ENCODE measurements at places on chromosomes 1 and 21.

DNA sequence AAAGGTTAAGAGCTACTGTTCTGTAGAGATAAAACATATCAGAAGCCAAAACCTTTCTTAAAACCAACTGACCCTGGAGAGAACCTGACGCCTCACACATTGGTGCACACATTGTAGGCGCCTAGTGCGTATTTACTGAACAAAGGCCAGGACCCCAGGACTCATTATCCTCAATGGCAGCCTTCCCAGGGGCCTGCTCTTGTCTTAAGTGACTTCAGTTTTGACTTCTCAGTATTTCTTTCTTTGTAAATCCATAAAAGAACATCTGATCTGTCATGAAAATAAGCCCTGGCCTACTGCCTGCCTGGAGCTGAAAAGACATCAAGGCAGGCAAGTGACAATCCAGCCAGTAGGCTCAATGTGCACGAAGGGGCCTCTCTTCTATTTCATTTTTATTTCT lies 27.6 kb downstream of the ABCA4 start:
- DNase-seq: no peak

GRCh38 chr1:233019778-233020325 lies 69.4 kb downstream of the NTPCR start:
- DNase-seq: no peak

DNA sequence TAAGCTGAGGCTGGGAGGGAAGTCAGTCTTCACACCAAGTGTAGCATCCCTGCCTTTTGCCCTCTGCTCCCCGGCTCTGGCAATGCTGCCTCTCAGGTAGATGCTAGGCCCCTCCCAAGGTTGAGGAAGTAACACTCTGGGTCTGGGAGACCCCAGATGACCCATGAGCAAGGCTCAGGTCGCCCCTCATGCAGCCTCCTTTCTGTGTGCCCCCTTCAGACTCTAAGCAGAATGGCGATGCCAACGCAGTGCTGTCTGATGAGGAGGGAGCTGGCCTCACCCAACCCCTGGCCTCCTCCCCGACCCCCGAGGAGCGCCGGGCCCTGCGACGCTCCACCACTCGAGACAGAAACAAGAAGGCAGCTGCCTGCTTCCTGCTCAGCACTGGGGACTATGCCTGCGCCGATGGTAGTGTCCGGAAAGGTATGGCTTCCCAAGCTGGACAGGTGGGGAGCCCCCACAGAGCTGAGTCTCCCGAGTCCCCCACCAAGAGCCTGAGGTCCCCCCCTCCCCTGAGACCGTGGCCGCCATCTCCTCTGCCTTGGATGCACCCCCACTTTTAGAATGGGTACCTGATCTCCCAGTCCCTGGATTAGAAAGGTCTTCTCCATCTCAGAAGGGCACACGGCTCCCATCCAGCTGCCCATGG lies 15.8 kb downstream of the KCNC4 start:
- DNase-seq: no peak

GRCh38 chr1:155856257-155856974 lies 598 bp downstream of the GON4L start:
- no peak for DNase-seq

DNA sequence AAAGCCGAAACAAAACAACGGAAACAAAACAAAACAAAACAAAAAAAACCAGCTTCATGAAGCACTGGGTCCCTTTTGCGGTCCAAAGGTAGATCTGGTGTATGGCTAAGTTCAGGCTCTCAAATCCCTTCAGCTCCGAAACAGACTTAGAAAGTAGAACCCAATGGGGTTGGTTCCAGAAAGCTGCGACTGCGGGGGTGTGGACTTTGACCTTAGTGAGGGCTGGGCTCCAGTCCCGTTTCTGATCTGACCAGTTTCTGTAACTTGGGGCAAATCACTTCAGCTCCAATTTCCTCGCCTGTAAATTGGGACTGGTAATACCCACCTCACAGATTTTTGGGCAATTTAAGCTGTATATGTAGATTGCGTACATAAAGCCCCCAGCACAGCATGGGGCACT lies 105.2 kb downstream of the ZSCAN20 start:
- no peak for DNase-seq

DNA sequence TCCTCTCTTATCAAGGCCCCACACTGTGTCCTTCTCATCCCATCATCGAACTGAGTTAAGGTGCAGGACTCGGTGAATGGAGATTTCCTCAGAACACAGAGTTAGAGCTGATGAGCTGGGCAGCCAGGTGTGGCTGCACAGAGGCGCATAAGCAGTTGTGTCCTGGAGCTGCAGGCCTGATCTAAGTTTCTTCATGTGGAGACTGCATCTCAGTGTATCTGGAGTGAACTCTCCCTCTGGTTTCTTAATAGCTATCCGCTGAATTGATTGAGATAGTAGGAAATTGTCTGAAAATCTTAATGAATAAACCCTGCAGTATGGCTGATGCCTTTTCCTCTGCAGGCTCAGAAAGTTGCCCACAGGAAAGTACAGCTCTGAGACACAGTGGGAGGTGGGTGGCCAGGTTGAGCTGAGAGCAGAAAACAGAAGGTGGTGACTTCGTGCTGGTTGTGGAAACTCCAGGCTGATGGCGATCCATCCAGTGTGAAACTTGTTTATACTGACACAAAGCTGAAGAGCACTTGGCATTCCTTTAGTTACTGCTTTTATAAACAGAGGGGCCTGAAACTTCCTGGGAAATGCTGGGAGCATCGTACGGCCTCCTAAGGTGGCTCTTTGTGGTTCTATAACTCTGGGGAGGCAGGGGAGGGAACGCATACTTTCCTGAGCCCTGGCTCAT lies 67.4 kb upstream of the F3 start:
- no peak for DNase-seq

GRCh38 chr1:169115891-169116585 lies 9.5 kb downstream of the ATP1B1 start:
- no peak for DNase-seq

- no peak for DNase-seq
Observed at GRCh38 chr1:168280296-168280927, at the start of gene TBX19. TSS of gene TBX19 (plus strand) at chr1:168280877. CDS start at chr1:168281091, 214 bp downstream.

DNA sequence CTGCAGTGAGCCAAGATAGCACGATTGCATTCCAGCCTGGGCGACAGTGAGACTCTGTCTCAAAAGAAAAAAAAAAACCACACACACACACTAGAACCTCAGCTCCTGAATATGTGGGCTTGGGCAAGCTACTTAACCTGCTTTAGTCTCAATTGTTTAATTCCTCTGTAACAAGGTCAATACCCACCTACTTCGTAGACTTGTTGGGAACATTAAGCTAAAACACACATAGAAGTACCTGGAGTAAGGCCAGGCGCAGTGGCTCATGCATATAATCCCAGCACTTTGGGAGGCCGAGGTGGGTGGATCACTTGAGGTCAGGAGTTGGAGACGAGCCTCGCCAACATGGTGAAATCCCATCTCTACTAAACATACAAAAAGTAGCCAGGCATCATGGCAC lies 77.1 kb downstream of the CLSTN1 start:
- DNase-seq: no peak

DNA sequence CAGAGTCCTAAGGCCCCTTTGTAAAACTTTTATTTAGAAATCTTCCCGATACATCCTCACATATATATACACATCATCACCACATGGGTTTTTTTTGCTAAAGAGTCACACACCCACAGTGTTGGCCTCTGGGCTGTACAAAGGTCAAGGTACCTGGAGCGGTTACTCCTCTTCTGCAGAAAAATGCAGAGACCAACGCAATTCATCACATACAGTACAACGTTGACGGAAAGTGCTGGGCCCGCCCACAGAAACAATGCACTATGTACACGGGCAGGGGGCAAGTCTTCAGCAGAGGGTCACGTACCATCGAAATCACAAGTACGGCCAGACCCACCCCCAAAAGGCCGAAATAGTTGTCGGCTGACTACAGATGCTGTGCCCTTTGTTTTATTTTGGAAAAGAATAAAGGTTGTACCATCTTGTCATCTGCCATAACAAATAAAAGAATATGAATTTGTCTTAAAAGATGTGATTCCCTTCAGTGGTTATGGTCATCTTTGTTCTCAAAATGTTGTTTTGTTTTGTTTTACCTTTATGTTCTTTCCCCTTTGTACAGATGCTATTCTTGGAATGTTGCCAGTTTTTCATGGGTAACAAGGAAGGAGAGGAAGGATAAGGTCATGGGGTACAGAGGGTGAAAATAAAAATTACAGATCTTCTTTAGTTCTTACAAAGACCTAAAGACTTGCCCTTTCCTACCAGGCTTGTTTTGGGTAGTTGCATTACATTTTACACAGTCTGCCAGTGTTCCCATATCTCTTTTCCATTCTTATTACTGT lies 15.6 kb downstream of the TAL1 start:
- no peak for DNase-seq

DNA sequence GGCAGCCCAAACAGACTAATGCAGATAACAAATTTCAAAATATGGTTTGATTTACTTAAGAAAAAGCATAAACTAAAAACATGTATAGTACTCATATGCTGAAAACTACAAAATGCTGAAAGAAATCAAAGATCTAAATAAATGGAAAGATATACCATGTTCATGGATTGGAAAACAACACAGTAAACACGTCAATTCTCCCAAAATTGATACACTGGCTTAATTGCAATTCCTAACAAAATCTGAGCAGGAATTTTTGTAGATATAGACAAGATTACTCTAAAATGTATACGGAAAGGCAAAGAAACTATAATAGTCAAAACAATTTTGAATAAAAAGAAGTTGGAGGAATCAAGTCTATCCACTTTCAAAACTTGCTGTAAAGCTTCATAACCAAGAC lies 21.0 kb downstream of the SLC19A1 start:
- no peak for DNase-seq

DNA sequence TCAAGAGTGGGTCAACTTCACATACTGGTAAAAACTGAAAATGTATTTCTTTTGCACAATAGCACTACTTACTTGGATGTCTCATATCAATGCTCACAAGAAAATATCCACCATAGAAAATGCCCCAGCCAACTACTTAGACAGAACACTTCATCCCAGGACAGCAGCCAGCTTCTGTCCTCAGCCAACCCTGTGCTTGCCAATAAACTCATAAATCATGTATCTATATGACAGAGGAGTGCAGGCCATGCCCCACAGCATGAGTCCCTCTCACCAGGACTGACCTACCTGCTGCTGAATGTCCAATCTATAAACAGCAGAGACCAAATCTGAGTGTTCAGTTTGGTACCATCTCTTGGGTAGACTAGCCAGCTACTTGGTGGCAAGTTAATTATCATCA lies 179.3 kb downstream of the OMA1 start:
- no peak for DNase-seq

- DNase-seq: no peak
Observed at GRCh38 chr1:90850181-90850897, 133.2 kb upstream of the BARHL2 start.

DNA sequence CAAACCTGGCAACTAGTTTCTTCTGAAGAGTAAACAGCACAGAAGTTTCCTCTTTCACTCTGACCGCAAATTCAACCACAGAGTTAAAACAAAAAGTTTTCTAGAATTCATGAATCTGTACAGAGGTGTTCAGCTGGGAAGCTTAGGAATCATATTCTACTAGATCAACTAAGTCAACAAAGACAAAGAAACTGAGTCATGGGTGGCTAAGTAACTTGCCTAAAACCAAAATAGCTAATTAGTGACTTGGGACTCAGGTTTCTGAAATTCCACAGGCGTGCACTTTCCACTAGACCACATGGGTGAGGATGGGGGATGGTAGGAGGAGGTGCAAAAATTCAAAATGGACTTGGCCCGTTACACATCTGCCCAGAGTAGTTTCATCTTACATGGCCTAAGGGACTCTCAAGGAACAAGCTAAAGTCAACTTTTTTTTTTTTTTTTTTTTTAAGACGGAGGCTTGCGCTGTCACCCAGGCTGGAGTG lies 25.8 kb downstream of the PTPN14 start:
- no peak for DNase-seq

DNA sequence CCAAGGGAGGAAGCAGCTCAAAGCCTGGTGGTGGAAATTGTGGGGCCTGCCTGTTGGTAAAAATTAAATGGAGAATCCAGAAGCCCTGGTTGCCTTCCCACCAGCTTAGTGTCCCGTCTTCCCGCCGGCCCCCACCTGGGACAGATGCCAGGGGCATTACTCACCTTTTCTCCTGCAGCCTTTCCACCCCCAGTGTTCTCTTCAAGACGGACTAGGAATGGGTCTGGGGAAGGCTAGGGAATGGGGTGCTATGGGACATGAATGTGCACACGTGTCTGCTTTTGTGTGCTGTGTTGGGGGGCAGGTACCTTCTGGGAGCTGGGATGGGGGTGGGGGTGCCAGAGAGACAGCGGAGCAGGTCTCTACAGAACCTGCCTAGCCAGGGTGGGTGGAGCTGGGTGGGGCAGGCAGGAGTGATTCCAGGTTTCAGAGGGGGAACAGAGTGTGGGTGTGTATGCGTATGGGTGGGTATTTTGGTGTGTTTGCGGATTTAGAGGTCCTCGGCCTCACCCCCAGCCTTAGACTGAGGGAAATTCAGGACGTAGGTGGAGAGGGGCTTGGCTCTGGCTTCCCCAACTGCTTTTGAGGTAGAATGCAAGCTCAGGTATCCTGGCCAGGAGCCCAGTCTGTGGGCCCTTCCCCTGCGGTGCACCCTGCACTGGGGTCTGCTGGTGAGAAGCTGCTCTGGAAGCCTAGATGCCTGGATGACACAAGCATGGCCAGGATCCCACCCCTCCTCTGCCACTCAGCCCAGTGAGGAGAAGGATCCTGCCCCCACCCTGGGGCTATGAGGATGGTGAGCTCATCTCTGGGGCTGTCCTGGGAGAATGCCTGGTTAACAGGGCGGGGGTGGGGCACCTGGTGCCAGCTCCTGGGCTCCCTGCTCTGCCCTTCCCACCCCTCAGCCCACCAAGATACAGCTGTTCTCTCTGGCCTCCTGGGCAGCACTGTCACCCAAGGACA lies 7.8 kb downstream of the VANGL2 start:
- DNase-seq: no peak

DNA sequence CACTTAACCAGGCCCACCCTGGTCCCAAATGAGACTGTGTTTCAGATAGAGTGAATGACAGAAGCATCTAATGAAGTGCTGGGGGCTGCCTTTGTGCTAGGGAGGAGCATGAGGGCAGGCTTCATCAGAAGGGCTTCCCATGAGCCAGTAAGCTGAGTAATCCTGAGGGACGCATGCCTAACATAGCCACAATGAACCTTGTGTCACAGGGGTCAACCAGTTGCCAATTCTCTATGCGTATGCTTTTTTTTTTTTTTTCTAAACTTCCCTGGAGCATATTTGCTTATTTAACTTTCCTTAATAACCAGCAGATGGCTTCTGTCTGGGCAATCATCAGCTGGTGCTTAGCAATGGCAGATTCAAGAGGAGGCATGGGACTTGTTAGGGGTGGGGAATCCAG lies 25.5 kb upstream of the CYP2J2 start:
- no peak for DNase-seq

GRCh38 chr1:228763561-228763960 lies 28.3 kb downstream of the RHOU start:
- no peak for DNase-seq

- no peak for DNase-seq
Observed at GRCh38 chr1:11352816-11353799, 80.1 kb downstream of the UBIAD1 start.

- DNase-seq: no peak
Observed at GRCh38 chr1:149849111-149849946, 50.0 kb upstream of the BOLA1 start.

DNA sequence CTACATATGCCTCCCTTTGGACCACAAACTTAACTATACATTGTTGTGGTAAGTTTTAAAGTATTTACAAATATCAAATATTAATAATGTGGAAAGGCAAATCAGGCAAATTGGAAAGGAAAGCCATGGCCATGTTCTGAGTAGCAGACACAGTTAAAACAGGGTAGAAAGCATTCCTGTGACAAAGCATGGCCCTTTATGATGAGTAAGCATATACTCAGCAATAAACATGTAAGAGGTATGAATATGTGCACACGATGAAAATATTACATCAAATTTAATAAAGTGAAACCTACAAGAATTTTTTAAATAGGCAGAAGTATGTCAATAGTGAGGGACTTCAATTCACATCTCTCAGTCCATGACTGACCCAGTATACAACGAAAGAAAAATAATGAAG lies 389.2 kb downstream of the DSCAM start:
- no peak for DNase-seq
